ENCODE measurements at places on chromosomes 3 and 15.

- no peak for DNase-seq
Observed at GRCh38 chr15:88982946-88983342, 69.8 kb upstream of the MFGE8 start.

GRCh38 chr3:16715281-16715680 is 110.1 kb upstream of the DAZL start:
- no peak for DNase-seq

GRCh38 chr3:147903026-147903425 is 493.9 kb downstream of the ZIC1 start:
- DNase-seq: no peak

GRCh38 chr15:57017024-57017423 is 98.6 kb downstream of the TCF12 start:
- peak; percentile 16 for DNase-seq

DNA sequence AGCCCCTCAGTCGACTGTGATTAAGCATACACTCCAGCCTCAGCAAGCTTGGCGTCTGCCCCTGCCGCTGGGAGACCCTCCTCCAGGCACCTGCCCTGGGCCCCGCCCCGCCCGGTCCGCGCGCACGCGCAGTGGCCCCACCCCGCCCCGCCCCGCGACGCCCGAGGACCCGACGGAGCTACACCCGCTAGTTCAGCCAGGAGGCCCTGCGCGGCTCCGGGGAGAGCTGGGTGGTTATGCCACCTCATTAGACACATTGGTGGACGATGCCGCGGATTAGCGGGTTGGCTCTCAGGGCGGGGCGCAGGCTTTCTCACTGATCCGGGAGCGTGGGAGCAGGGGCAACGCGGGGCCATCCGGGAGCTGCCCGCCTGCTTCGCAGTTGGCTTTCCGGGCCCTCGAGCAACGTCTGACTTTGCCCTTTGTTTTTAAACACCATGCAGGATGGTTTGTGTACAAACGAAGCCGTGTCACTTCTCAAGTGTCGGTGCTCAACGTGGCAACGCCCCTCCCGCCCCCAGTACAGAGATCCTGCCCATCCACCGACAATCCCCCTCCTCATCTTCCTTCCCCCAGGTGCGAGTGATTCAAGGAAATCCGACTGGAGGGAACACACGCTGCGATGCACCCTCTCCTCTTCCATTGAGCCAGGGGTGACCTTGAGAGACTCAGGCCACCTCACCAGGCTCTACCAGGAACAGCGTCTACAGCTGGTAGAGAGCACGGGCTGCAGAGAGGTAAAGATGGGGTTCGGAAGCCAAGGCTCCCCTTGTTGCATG is 109.3 kb downstream of the SHQ1 start:
- no peak for DNase-seq

Data from HT1080 (cell line).